ENCODE measurements at places on chromosomes 11 and 22. TPM values are rescaled to one million over a fixed set of nuclear protein-coding genes. Genes with fewer than 3 reads are reported as not detected.
A peak's percentile ranks its signal among the peaks of the same experiment; 100 is the strongest.

Gene PHOX2A
- total RNA-seq: not detected

Gene OR2AG2
- total RNA-seq: not detected

Gene LARGE2
- not detected for total RNA-seq

Gene CASP5
- not detected for total RNA-seq

Gene GRIK4
- not detected for total RNA-seq

DNA sequence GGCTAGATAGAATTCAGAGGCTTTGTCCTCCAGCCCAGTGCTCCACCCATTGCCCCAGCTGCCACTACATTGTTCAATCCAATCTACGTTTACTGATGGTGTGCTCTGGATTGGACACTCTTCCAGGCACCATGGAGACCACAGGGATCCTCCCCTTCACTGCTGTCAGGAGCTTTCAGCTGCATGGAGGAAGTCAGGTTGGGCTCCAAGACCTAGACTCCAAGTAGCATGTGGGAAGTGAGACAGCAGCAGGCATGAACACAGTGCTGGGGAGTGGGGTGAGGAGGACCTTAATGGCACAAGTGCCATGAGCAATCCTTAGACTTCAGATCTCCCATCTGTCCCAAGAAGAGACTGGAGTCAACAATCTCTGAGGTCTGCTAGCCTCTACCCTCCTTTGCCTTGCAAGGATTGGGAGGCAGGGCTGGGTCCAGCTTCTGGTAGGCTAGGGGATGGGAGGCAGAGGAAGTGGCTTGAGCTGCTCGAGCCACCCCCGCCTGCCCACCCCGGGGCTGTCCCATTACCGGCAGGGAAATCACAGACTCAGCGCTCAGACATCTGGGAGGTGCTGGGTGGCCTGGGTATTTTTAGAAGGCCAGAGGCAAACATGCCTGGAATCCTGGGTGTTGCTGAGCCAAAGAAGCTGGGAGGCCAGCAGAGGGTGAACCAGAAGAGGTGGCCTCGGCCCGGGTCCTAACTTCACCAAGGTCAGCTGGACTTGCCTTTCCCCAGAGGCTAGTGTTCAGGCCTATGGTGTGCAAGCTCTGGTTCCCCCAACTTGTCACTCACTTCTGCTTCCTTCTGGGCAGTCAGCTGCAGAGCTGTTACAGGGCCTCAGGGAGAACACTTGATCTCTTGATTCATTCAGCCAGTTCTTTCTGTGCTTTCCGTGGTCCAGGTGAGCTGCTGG is 15.2 kb upstream of the FCHSD2 start:
- no peaks in the 10 kb centered on the region for H3K27me3 ChIP-seq
- H3K4me1 ChIP-seq: peaks cover 38% of the 10 kb centered on the region
- peak; percentile 88 for DNase-seq
- H3K4me3 ChIP-seq: no peak overlapping the region
- no peaks in the 10 kb centered on the region for H3K36me3 ChIP-seq
- peak overlapping the region; percentile 73 for H3K27ac ChIP-seq

DNA sequence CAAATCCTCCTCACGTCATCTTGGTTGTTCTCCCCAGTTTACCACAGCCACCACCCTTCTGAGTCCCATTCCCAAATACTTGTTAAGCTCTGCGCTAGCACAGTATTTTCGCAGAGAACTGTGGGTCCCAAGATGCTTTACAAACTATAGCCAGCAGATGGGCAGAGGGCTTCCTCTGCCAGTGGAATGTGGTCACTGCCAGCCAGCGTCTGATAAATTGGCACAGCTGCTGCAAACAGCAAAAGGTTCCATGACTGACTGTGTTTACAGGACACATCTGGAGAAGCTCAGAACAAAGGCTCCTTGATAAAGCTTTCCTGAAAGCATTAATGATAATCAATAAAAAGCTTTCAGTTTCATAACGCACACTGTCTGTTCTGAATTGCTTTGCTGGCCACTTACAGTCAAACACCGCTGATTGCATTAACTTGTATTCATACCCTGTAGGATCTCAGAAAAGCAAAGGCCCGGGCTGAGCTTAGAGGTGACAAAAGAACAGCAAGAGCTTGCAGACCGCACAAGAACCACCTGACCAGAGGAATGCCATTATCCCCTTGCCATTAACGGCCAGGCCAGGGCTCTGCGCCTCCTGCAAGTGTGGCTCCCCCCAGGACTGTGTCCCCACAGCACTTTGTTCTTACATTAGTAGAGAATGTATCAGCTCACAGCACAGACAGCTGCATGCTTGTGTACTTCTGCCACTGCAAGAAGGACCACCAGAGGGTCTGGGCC is 120.6 kb downstream of the MICAL3 start:
- H3K27me3 ChIP-seq: no peaks in the 10 kb centered on the region
- no peak overlapping the region for H3K27ac ChIP-seq
- H3K4me3 ChIP-seq: no peak overlapping the region
- H3K36me3 ChIP-seq: peaks cover 54% of the 10 kb centered on the region

DNA sequence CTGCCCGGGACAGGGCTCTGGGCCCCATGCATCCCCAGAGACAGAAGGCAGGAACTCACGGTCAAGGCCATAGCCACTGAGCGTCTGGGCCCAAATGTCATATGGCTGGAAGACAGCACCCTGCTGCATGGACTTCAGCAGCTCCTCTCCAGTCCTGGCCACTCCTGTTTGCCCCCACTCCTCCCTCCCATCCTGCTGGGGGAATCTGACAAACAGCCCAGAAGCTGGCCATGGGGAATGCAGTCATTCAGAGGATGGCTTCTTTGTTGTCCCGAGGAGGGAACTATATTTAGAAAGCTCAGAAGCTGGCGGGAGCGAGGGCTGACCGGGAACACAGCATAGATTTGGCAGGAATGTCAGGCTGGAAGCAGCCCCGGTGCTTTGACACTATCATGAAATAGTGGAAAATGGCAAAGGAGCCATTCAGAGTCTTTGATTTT is 35.0 kb downstream of the DKK3 start:
- H3K36me3 ChIP-seq: peaks cover 80% of the 10 kb centered on the region
- H3K27ac ChIP-seq: peak overlapping the region; percentile 72
- no peak overlapping the region for H3K4me3 ChIP-seq

DNA sequence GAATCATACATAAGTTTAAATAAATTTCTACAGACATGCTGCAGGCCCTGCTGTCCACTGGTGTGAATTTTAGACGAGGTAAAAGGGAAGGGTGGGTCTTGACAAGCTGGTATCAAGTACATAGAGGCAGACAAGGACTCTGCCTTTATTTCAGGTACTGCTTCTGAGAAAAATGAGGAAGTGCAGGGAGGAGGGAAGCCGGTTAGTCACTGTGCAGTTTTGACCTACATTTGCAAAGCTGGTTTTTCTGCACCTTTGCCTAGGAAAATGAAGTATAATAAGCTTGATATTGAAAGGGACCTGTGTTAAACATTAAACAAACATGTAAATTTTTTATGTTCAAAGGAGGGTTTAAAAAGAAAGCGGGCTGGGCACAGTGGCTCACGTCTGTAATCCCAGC is 24.6 kb downstream of the TMEM45B start:
- no peak overlapping the region for H3K27ac ChIP-seq

- no peaks in the 10 kb centered on the region for H3K27me3 ChIP-seq
- no peak overlapping the region for H3K4me3 ChIP-seq
- peaks cover 33% of the 10 kb centered on the region for H3K36me3 ChIP-seq
- DNase-seq: no peak
- no peak overlapping the region for H3K27ac ChIP-seq
Observed at GRCh38 chr22:21759093-21759492, 23.5 kb upstream of the YPEL1 start.

DNA sequence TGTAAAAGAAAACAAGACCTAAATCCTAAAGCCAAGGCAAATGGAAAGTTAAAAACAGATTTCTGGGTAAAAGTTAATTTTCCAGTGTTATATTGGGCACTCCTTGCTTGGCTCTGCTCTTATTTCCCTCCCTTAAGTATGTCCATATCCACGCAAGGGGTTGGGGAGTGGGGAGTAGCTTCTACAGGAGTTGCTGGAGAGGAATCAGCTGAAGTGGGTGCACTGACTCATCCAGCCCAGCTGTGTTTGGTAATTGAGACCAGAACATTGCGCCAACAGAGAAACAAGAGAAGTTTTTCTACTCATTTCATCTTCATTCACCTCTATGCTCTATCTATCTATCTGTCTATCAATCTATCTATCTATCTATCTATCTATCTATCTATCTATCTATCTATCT is 298.4 kb upstream of the PDGFD start:
- H3K27me3 ChIP-seq: no peaks in the 10 kb centered on the region
- DNase-seq: no peak

DNA sequence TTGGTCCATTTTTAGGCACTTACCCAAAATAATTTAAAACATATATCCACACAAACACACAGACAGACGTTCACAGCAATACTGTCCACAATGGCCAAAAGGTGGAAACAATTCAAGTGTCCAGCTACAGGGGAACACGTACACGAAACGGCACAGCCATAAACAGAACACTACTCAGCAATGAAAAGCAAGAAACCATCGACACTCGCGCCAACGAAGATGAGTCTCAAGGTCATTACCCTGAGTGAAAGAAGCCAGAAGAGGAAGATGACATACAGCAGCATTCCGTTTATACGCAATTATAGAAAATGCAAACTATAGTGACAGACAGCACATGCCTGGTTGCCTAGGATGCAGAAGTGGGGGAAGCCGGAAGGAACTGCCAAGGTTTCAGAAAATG is 13.4 kb upstream of the COMT start:
- no peak overlapping the region for H3K27ac ChIP-seq
- no peak overlapping the region for H3K4me3 ChIP-seq
- peaks cover 6% of the 10 kb centered on the region for H3K36me3 ChIP-seq
- H3K27me3 ChIP-seq: no peaks in the 10 kb centered on the region
- DNase-seq: no peak

GRCh38 chr22:46104881-46105493 is 45.3 kb upstream of the PPARA start:
- H3K4me1 ChIP-seq: peaks cover 9% of the 10 kb centered on the region
- H3K4me3 ChIP-seq: no peak overlapping the region
- peaks cover 100% of the 10 kb centered on the region for H3K36me3 ChIP-seq
- H3K27me3 ChIP-seq: no peaks in the 10 kb centered on the region
- no peak overlapping the region for H3K27ac ChIP-seq

DNA sequence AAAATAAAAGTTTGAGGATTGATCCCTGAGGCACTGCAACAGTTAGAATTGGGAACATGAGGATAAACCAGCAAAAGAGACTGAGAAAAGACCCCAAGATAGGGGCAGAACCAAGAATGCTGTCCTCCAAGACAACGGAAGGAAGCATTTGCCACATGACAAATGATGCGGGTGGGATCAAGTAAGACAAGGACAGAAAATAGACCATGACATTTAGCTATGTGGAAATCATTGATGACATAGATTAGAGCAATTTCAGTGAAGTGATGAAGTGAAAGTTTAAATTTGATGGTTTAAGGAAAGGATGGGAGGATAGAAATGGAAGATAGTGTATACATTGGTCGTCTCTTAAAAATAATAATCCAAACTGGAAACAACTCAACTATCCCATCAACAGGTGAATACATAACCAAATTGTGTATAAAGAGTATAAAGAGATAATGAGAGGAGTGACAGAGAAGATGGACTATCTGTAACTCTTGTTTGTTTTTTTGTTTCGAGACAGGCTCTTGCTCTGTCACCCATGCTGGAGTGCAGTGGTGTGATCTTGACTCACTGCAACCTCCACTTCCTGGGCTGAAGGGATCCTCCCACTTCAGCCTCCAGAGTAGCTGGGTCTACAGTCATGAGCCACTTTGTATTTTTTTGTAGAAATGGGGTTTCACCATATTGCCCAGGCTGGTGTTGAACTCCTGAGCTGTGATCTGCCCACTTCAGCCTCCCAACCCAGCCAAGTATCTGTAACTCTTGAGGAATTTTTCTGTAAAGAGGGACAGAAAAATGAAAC is 48.7 kb upstream of the FDX1 start:
- H3K4me3 ChIP-seq: no peak overlapping the region
- H3K27ac ChIP-seq: no peak overlapping the region
- H3K27me3 ChIP-seq: no peaks in the 10 kb centered on the region
- H3K4me1 ChIP-seq: peaks cover 6% of the 10 kb centered on the region
- no peak for DNase-seq

DNA sequence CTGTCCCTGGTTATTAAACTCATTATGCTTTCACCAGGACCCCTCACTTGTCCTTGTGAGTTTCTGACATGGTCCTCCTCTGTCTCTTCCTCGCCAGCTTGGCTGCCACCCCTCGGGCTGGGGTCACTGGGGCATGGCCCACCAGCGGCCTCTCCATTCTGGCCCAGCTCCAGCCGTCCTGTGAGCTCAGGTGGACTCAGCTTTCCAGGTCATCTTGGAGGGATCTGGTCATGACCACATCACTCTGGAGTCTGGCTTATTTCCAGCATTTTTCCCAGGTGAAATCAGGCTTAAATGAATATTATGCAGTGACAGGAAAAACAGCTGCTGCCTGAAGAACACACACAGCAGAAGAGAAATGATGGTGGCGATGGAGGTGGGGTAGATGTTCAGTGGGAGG is 224.5 kb downstream of the ADAMTS15 start:
- DNase-seq: no peak
- no peaks in the 10 kb centered on the region for H3K36me3 ChIP-seq
- no peak overlapping the region for H3K27ac ChIP-seq
- no peak overlapping the region for H3K4me3 ChIP-seq
- H3K27me3 ChIP-seq: no peaks in the 10 kb centered on the region

DNA sequence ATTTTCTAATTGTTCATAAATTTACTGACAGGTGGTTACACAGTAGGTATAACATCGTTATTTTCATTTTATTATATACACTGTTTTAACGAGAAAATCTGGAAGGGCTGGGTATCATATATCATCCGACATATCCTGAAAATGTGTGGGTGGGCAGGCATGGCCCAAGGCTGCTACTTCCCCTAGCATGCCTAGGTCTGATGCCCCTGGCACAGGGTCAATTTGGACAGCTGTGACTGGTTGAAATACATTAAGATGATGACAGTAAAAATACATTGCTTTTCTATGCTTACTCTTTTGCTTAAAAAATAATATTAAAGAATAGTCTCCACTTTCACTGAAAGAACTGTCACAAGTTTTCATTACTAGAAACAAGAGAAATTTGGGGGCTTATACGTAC is 908.8 kb downstream of the OPCML start:
- H3K4me1 ChIP-seq: no peaks in the 10 kb centered on the region
- no peak overlapping the region for H3K27ac ChIP-seq
- no peaks in the 10 kb centered on the region for H3K36me3 ChIP-seq
- no peaks in the 10 kb centered on the region for H3K27me3 ChIP-seq

DNA sequence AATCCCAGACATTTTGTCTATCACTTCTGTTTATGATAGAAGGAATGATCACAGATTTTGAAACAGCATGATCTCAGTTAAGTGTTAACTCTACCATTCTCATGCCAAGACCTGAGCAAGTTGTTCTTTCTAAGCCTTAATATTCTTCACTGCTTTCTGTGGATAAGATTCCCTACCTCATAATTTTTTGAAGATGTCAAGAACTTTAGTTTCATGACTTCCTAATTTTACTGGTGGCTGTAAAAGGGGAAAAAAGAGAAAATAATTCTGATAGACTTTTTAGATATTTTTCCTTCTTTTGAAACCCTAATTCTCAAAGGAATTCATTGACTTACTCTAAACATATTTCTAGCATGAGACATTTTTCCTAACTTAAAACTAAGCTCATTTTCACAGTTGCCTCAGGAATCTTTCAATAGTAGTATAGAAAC is 520.0 kb upstream of the LUZP2 start:
- peak; percentile 72 for DNase-seq
- peak overlapping the region; percentile 93 for H3K27ac ChIP-seq
- H3K27me3 ChIP-seq: no peaks in the 10 kb centered on the region
- H3K4me3 ChIP-seq: no peak overlapping the region

All from SJSA1 (cell line).